Trophoblast cell (in vitro differentiated cells and primary cell): ENCODE measurements at places on chromosomes 7 and 10.

DNA sequence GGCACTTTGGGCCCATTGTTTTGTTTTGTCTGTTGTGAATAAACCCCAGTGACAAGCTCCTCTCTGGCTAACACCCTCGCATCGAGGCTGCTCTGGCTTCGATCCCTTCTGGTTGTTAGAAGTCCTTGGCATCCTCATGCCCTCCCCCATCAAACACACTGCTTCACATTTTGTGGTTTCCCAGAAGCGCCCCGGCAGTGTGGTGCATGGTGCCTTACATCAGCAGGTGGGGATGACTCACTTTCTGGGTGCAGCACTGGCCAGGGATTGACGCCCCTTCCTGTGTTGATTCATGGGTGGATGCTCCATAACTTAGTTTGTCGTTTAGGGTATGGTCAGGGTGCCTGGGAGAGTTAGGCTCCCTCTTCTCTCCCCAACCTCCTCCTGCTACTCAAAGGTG, 51.4 kb downstream of the PLPP4 start:
- DNase-seq: no peak

DNA sequence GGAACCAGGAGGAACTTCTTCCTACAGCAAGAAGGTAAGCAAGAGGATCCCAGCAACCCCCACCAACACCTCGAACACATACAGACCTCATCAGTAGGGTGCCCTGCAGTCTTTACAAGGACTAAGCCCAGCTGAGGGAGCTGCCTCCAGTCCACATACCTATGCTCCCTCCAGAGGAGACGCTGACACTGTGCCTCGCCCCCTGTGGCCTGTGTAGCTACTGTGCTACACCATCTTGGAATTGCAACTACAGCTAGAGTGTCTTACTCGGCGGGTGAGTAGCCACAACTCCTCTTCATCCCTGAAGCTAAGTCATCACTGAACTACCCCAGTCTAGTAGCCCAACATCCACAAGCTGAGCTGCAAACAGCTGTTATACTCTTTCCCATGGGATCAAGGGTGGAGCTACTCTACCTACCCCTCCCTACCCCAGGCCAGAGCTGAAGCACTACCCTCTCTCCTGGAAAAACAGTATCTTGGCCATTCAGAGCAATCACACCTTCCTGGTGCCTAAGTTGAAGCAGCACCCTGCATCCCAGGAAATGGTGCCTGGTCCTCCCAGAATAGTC, 42.2 kb upstream of the CAMK2B start:
- DNase-seq: no peak

DNA sequence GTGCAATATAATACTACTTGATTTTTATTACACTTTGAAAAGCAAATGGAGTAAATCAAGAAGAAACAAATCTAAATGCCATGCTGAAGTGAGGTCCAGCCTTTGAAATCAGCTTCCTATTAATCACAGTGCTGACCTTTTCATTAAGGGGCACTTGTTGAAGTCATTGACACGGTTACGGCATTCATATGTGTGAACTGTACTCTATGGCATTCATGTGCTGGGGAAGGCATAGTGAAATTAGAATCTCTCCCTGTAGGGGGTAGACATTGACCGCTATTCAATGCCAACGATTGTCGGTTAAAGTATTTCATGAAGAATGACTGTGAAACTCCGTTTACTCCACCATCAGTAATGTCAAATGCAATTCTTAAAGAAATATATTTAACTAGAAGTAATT, 296.1 kb upstream of the SEMA3A start:
- peak; percentile 64 for DNase-seq

DNA sequence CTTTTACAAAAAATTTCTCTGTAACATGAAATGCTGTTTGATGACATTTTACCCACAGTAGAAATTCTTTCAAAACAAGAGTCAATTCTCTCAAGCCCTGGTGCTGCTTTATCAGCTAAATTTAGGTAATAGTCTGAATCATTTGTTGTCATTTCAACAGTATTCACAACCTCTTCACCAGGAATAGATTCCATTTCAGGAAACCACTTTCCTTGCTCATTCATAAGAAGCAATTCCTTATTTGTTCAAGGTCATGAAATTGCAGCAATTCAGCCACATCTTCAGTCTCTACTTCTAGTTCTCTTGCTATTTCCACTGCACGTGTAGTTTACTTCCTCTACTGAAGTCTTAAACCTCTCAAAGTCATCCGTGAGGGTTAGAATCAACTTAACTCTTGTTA, 14.1 kb downstream of the STAG3 start:
- peak; percentile 66 for DNase-seq

- DNase-seq: no peak
These were observed 76.1 kb downstream of the GPR37 start for GRCh38 chr7:124689523-124689922.

GRCh38 chr7:80186721-80187120, 52.1 kb downstream of the GNAI1 start:
- no peak for DNase-seq

GRCh38 chr10:14751921-14752320, 22.8 kb downstream of the FAM107B start:
- DNase-seq: no peak

DNA sequence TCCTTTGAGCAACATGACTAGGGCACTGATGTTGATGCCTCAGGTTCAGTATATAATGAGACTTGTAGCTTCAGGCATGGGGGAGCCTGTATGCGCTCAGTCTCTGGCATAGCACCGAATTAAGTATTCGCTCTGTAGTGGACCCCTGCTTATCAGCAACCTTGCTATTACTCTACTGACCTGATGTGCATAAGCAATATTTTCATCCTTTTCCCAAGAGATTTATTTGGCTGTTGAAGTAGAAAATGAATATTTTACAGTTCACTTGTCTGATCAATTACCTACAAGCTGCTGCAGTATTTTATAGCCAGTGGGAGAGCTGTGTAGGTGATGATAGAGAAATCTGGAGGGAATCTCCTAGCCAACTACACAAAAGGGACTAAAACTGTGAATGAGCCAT, 781.6 kb upstream of the PHF14 start:
- no peak for DNase-seq

DNA sequence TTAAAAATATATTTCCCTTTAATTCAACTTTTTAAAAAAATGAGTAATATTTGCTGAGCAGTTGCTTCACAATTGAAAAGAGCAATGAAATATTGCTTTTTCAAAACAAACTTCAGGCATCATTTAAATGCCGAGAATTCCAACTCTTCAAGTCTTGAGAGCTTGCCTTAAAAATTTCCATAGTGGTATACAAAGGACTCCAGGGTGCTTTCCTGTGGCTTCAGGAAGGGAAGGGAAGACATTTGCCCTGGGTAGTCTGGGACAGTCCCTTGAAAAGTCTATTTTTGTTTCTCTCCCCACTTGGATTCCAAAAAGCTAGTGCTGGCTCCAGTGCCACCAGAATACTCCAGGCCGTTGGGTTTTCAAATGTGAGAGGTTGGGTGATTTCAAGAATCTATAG, 71.7 kb downstream of the HYCC1 start:
- DNase-seq: peak; percentile 11

DNA sequence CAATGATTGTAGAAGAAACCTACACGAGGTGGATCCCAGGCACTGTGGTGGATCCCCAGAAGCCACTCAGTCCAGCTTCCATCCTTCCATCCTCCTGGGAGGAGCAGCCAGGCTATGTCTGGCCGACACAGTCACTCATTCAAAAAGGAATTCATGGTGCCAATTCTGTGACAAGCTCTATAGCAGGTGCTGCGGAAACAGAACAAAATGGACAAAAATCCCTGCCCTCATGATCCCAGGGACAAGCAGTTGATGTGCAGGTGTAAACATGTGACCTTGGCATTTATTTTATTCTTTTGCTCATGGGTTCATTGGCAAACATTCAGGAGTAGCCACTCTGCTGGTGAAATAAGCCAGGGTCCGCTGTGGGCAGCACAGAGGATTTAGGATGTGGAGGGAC, 49.2 kb upstream of the FGFR2 start:
- DNase-seq: no peak
